ENCODE measurements at places on chromosomes 2 and 18.

DNA sequence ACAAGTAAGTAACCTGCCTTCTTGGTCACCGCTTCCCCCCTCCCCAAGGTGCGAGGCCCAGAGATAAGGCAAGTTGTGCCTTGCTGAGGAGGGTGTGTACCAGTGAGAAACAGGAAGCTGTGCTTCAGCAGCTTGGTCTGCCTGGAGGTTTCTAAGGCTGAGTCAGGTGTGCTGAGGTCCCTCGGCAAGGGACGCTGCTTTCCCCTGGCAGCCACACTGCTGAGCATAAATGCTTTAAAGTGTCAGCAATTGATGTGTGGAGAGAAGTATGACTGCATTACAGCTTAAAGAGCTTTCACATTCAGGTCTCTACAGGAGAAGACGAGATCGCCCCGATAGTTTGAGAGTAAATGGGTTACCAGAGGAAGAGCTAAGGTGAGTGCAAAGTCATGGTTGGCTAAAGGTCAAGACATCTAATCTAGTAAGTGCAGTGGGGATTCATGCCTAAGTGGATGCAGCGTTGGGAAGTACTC is 86.9 kb downstream of the LIMS1 start:
- peak; percentile 50 for DNase-seq

DNA sequence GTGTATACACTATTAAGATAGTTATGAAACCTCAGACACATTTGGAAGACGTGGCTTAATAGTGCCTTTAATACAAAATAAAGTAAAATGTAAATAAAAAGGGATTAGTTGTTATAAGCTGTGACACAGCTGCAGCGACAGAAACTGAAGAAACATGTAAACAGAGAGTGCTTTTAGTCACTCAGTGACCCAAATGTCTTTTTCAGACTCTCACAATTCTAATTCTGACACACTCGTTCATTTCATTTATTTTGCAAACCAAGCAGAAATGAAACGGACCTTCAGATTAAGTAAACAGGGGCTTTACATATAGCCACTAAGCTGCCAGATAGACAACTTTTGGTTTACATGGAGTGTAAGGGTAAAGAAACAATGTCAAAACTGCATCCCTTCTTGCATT is 181.0 kb upstream of the ETAA1 start:
- DNase-seq = no peak

DNA sequence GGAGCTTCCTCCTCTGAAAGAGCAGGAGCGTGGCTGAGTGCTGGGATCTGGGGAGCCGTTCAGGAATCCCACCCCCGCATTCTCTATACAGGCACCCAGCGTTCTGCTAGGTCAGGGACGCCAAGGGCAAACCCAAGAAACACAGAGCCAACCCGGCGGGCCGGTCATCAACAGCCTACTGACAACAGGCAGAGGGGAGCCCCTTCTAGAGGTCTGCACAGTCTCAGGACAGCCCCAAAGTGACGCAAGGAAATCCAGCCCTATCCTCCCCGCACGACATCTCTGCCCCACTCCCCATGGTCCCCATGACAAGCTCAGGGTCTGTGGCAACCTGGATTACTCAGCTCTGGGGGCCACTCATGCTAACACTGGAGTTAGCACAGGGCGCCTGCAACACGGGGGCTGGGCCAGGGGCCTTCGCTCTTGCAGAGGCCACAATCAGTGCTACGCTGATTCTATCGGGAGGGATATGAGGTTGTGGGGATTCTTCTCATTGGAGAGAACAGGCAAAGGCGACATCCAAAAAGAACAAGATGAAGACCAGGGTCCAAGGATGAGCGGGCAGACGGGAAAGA is 81.6 kb downstream of the PXDN start:
- no peak for DNase-seq

- no peak for DNase-seq
Observed at GRCh38 chr18:50441016-50441415, 66.2 kb downstream of the SKA1 start.

DNA sequence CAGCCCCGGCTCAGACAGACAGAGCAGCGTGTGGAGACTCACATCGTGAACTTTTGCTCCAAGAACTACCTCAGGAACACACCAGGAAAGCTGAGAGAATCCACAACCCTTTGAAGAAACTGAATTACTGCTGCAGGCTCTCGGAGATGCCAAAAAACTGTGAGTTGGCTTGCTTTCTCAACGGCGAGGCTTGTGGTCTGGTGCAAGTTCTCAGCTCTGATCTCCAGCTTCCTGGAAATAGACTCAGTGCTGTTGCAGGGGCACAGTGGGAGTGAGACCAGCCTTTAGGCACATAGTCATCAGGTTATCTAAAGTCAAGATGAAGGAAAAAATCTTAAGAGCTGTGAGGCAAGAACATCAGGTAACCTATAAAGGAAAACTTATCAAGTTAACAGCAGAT is 273.7 kb upstream of the LRATD1 start:
- no peak for DNase-seq

DNA sequence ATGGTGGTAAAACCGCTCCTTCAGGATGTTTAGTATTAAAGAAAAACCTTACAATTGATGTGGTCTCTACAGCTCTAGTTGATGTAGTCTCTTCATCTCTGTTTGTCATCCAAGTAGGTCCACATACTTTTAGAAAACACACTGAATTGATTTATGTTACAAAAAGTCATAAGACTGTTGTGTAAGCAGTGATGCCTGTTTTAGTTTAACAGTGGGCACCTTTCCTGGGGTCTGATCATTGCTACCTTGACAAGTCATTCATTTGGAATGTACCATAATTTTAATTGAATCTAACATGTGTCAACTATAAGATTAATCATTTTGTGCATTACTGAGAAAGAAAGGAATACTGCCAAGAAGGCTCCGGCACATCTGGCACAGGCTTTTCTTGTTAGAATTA is 34.3 kb downstream of the GIGYF2 start:
- no peak for DNase-seq

DNA sequence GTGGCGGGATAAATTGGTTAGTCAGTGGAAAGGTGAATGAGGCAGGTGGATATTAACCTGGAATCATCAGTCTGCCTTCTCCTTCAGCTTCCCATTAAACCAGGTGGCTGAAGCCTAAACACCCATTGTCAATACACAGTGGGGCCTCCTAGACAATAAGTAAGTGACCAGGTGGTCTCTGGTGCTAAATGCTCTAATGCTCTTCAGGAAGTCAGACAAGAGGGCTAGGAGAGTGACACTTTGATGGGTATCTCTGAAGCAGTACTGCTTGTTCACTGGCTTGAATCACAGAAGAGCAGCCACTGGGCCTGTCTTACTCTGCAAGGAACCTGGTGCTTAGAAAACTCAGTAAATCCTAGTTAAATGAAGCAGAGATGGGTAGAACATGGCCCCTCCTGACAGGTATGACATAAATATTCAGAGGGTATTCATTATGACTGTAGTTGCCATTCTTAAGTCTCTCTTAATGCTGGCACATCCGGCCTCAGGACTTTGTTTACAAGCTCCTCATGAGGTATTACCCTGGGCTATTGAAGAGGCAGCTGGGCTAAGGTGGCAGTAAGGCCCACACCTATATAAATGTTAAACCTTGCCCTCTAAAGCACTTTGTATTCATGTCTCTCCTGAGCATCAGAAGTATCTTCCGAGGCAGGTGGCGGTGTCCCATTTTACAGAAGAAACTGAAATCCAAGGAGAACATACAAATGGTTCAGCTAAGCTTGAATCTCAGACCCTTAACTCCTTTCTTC is 104.9 kb downstream of the NCK2 start:
- DNase-seq = no peak

DNA sequence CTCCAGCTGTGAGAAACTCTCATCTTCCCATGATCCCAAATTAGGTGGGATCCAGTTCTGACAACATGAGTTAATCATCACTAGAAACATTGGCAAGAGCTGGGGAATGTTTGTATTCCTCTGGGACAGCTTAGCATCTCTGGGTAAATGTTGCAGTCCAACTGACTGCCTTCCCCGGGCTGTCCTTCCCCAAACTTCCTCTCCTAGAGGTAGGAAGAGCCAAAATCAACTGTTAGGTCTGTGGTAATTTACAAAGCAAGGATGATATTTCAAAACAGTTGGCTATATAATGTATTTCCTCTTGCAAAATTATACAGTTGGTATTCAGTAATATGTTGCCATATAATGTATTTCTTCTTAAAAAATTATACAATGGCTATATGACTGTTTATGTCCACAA is 148.5 kb downstream of the MGAT5 start:
- DNase-seq = no peak

- no peak for DNase-seq
Observed at GRCh38 chr2:177449159-177449558, 56.6 kb downstream of the AGPS start.

DNA sequence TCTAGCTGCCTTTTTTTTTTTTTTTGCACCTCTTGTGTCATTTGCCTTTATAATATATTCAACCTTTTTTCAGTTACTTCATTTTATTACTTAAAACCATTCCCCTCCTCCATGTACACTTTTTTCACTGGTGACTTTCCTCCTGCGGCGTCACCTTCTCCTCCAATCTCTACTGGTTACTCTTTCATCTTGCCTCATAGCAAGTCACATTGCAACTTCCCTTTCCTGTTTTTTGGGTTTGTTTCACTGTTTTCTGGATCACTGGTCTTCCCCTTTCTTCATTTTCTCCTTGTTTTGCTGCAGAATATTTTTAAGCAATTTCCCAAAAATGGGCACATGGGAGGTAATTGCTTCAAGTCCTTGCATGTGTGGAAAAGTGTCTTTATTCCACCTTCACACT is 37.7 kb upstream of the GPR155 start:
- no peak for DNase-seq

DNA sequence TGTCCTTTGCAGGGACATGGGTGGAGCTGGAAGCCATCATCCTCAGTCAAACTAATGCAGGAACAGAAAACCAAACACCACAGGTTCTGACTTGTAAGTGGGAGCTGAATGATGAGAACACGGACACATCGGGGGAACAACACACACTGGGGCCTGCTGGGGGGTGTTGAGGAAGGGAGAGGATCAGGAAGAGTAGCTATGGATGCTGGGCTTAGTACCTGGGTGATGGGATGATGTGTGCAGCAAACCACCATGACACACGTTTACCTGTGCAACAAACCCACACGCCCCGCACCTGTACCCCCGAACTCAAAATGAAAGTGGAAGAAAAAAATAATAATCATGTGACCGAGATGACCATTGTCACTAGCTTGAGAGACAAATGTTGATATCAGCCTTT is 114.7 kb downstream of the NDUFA10 start:
- no peak for DNase-seq

DNA sequence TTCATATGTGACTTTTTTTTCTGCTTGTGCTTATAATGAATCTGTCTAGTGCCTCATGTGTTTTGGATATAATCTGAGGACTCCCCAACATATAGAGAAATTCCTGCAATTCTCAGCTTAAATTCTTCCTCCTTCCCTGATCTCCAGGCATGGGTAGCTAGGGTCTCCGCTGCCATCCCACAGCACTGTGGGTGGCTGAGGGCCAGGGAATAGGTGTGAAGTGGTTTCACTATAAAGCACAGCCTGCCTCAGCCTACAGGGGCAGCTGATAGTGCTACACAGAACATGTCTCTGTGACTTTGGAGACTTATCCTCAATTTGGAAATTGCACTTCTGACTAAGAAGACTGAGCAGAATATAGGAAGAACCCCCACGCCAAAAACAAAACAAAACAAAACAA is 137.3 kb upstream of the NABP1 start:
- DNase-seq = no peak

DNA sequence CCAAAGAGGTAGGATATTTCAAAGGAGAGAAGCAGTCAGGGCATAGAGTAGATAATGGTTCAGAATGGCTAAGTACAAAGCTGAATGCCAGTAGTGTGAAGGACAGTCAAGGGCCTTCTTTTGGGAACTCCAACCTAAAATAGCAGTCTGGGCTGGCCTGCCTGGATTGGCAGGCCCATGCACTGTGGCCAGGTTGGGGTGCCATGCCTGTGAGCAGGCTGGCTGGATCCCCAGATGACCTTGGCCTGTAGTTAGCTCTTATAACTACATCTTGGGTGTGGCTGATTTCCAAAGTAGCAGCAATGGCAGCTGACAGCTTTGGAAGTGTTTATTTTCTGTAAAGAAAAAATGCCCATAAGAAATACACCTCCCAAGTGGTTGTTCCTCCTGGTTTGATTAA is 51.5 kb upstream of the ITGB6 start:
- DNase-seq = no peak

DNA sequence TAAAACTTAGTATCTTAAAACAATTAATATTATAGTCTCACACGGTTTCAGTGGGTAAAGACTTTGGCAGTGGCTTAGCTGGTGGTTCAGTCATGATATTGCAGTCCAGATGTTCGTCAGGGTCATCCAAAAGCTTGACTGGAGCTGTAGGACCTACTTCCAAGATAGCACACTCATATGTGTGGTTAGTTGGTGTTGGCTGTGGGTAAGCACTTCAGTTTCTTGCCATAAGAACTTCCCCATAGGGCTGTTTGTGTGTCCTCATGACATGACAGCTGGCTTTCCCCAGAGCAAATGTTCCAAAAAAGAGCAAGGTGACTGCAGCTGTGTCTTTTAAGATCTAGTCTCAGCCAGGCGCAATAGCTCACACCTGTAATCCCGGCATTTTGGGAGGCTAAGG is 48.5 kb upstream of the EPC2 start:
- no peak for DNase-seq

DNA sequence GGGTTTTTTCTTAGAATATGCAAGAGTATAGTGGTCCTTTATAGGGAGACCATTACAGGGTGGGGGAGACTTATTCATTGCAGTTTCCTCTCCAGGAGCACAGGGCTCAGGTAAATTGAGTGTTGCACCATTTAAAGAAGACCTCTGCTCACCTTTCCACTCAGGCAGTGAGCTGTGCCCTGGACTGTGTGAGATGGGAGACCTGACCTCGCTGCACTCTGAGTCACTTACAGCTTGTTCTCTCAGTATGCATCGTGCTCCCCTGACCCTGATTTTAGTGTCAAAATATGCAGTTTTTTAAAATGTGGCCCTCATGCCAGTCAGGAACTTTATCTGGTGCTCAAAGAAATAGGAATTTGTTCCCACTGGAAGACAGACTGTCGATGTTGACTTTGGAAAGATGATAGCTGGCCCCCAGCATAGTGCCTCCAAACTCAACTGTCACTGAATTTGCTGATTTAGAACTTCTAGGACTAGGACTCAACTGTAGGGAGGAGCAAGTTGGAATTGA is 146.7 kb upstream of the EPAS1 start:
- no peak for DNase-seq

- DNase-seq = no peak
Observed at GRCh38 chr2:115190459-115190858, 748.0 kb downstream of the DPP10 start.

- DNase-seq = no peak
Observed at GRCh38 chr18:23165271-23166068, 30.2 kb downstream of the CABLES1 start.

All from stimulated activated CD8-positive, alpha-beta memory T cell treated with anti-CD3 and anti-CD28 coated beads, Interleukin-7, amount 100 ng/mL, for 1 hour (primary cell).